ENCODE measurements at places on chromosomes 7 and 10. TPM values are rescaled to one million over a fixed set of nuclear protein-coding genes. Genes with fewer than 3 reads are reported as not detected.

GRCh38 chr7:81846398-81846797 lies 76.6 kb upstream of the HGF start:
- DNase-seq, result no peak

GRCh38 chr7:94258418-94259300 lies 136.0 kb upstream of the COL1A2 start:
- no peak for DNase-seq

DNA sequence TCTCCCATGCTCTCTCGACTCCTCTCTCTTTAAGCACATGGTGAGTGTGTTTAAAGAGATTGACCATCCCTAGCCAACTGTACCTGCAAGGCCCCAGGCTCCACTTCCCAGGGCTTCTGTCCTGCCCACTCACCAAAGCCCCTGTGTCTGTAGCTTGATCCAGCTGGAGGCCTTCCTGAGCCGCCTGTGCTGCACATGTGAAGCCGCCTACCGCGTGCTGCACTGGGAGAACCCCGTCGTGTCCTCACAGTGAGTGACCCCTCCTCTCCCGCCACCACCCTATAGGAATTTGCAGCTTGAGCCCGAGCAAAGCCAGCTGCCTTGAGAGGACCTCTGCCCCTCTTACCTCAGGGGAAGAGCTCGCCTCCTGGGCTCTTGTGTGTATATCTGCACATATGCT lies 11.2 kb downstream of the ZFYVE27 start:
- no peak for DNase-seq

DNA sequence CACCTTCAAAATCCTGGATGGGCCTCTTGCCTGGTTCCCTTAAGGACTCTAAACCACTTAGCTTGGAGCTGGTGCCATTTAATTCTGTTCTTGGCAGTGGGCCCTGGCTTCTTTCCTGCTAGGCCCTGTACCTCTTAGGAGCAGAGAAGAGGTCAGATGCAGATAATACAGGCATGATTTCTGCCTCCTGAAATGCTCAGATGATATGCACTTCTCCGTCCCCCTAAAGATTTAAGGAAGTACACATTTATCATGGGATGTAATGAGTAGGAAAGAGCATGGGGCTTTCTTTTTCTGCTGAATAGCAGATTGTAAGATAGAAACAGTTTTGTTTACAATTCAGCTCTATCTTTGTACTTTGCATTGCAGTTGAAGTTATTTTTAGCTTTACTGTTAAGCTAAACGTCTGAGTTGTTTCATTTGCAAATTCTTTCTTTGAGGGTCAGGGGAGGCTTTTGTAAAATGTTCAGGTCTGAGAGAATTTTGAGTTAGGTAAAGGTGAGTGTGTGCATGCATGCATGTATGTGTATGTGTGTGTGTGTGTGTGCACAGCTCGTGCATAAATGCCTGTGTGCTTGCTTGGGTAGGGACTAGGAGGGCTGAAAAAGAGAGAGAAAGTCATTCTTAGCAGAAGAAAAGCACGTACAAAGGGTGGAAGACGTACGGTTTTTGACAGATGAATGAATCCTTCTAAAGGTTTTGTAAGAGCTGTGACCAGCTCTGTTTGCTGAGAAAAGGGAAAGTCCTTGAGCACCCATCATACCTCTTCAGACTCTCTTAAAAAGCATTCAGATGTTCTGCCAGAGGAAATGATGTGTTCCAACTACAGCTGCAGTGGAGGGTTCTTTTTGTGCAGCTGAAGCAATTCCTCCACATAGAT lies 364.2 kb downstream of the AUTS2 start:
- no peak for DNase-seq

GRCh38 chr10:96856317-96856716 lies 24.2 kb downstream of the LCOR start:
- no peak for DNase-seq

DNA sequence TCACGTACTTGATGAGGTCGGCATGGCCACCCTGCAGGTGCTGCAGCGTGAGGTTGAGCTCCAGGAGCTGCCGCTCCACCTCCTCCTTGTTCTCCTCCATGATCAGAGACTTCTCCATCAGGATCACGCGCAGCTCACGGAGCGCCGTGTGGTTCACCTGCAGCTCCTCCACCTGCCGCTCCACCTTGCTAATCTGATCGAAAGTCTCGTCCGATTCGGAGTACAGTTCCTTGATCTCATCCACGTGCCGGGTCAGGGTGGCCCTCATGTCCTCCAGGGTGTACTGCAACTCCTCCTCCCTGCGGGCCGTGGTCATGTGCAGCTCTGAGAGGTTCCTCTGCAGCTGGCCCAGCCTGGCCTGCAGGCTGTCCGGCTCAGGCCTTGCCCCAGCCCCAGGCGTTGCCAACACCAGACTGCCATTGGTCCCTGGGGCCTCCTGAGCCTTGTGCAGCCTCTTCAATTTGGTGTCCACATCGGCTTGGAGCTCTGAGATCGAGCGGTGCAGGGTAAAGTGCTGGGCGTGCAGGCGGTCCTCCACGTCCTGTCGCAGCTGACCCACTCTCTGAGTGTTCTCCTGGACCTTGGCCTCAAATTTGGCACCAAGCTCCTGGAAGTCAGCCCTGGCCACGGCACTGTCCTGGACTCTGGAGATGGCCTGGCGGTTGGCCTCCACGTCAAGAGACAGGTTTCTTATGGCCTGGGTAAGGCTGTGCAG lies 13.9 kb downstream of the MMRN2 start:
- DNase-seq, result no peak

- no peak for DNase-seq
Observed at GRCh38 chr7:109545686-109546085, 976.0 kb downstream of the DNAJB9 start.

- DNase-seq, result no peak
Observed at GRCh38 chr10:22335173-22335933, 9.9 kb upstream of the SPAG6 start.

- no peak for DNase-seq
Observed at GRCh38 chr10:62652114-62652513, 152.4 kb upstream of the ADO start.

- DNase-seq, result no peak
Observed at GRCh38 chr10:88343761-88344484, 239.2 kb downstream of the RNLS start.

Gene ZNF503
- total RNA-seq, result 0.93 TPM

Gene SLC18A3
- not detected for total RNA-seq

Gene ELFN1
- 0.07 TPM for total RNA-seq

Gene OR2A1
- not detected for total RNA-seq

Gene MCU
- 35.2 TPM for total RNA-seq
